ENCODE measurements at places on chromosomes 12 and 14.

GRCh38 chr12:96020314-96021003, 14.9 kb downstream of the LTA4H start:
- no peak for DNase-seq

DNA sequence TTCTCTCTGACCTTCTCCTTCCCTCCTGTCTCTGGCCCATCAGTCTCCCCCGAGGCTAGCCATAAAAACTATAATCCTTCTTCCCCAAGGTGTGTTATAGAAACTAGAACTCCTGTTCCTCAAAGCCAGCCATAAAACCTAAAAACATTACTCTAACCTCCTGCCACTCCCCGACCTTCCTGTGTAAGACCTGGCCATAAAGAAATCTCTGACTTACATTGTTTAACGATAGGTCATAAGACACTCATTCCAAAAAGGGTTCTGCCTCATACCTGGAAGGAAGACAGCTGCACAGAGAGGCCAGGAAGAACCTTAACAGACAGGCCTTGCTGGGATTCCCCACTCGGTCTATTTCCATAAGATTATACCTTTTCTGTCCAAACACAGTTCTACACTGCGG, 70.9 kb upstream of the EEA1 start:
- no peak for DNase-seq

DNA sequence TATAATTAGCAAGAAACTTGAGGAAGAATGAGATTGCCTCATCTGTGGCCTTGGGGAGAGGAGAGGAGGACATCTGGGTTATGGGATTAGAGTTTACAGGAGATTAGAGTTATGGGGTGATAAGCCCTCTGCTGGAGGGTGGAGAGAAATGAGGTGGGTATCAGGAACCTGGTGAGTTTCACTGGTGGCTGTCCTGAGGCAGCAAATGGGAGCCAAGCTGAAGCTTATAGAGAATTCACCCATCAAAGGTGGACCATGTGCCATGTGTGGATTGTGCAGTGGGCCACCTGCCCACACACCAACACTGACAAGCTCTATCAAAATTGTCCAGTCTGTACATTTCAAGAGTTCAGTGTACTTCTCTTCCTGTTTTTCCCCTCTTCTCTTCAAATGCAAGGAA, 135.3 kb downstream of the AEBP2 start:
- no peak for DNase-seq

DNA sequence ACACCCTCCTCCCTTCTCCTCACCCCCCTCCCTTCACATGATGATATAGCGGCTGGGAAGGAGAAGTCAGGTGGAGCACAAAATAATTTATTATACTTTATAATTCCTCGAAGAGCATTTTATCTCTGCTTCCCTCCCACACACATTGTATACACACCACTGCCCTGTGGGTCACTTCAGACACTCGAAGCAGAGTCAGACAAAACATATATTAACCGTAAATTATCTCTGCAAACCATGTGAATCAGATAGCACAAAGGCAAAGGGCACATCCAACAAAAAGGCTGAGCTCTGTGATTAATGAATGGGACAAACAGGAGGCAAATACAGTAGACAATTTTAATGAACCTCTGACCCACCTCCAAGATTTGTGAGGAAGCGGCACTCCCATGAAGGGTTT, 450.7 kb downstream of the GALC start:
- no peak for DNase-seq

- DNase-seq = no peak
Observed at GRCh38 chr14:105356927-105357326, 41.4 kb upstream of the TEX22 start.

DNA sequence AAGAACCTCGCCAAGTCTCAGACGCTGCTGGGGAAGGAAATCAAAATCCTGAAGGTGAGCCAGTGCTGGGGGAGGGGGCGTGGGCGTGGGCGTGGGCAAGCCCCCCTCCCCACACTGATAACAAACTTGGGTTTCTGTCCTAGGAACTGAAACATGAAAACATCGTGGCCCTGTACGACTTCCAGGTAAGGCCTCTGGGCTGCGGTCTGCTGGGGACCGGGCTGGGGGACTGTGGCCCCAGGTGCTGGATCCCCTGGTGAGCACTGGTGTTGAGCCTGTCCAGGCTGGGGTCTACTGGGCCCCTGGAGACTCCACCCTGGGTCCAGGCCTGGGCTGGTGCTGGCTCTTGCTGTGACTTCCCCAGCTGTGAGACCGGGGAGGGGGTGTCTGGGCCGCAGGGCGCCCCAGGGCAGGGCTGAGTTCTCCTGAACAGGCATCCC, 1.2 kb downstream of the ULK1 start:
- DNase-seq = no peak

- no peak for DNase-seq
Observed at GRCh38 chr12:111413442-111414086, 7.8 kb downstream of the SH2B3 start.

DNA sequence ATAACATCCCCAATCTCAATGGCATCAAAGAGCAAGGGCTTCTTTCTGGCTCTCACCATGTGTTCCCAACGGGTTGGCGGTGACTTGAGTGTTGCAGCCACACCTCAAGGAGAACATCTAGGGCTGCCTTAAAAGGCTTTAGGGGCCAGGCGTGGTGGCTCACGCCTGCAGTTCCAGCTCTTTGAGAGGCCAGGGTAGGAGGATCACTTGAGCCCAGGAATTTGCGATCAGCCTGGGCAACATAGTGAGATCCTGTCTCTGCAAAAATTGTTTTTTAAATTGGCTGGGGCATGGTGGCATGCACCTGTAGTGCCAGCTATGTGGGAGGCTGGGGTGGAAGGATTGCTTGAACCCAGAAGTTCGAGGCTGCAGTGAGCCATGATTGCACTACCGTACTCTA, 14.9 kb downstream of the RFLNA start:
- no peak for DNase-seq

- no peak for DNase-seq
Observed at GRCh38 chr14:35295845-35296161, 3.6 kb downstream of the PSMA6 start.

GRCh38 chr14:96826818-96827217, 29.6 kb downstream of the VRK1 start:
- no peak for DNase-seq

DNA sequence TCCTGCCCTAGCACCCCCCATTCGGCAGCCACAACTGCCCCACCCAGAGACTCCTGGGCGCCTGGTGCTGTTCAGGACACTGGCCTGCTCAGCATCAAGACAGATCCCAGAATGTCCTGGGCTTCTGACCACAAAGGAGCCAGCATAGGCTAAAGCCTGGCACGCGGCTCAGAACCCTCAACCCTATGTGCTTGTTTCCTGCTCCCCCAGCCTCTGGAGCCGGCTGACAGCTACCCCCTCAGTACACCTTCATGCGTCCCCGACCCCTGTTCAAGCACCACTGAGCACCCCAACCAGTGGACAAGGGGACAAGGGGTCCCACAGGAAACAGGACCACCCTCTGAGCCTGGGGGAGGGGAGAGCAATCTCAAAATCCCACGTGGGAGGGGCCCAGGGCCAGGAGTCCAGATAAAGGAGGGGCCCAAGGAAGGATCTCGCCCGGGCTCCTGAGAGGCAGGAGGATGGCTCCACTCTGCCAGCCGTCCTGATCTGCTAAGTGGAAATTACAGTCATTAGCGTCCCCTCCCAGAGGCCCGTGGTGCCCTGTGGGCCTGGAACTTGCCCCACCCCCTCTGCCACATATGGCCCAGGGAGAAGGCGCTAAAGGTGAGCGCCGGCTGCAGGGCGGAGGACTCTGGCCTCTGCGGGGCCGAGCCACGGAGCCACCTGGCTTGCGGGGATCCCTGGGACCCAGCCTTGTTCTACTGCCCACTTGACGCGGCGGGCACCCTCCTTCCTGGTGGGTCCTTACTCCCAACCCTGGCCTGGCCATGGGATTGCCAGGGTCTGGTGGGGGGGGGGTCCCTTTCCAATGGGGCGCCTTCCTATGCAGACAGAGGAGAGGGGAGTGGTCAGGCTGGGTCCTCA, 27.2 kb upstream of the GPR132 start:
- DNase-seq = no peak

GRCh38 chr12:8036346-8036745, 3.8 kb downstream of the FOXJ2 start:
- DNase-seq = no peak

- DNase-seq = no peak
Observed at GRCh38 chr12:127272864-127273263, 994.1 kb upstream of the TMEM132C start.

DNA sequence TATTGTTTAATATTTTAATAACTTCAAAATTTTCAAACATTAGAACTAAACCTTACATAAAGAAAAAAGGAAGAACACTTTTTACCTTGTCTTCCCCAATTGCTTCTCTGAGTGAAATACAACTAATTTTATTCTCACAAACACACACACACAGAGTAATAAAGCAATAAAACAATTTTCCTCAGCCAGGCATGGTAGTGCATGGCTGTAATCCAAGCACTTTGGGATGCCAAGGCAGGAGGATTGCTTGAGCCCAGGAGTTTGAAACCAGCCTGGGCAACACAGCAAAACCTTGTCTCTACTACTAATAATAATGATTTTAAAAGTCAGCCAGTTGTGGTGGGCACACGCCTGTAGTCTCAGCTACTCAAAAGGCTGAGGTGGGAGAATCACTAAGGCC, 13.1 kb downstream of the PPP1R12A start:
- DNase-seq = no peak

- DNase-seq = no peak
Observed at GRCh38 chr12:84738481-84738972, 174.1 kb downstream of the SLC6A15 start.

GRCh38 chr12:90170740-90171139, 462.1 kb upstream of the ATP2B1 start:
- no peak for DNase-seq

Measured in GM12892 (cell line).